ENCODE measurements at places on chromosomes 4 and X.

- no peak for DNase-seq
Observed at GRCh38 chrX:127129510-127129909, 310.0 kb downstream of the PRR32 start.

GRCh38 chr4:26005764-26006163, 91.7 kb downstream of the SMIM20 start:
- DNase-seq, result no peak

DNA sequence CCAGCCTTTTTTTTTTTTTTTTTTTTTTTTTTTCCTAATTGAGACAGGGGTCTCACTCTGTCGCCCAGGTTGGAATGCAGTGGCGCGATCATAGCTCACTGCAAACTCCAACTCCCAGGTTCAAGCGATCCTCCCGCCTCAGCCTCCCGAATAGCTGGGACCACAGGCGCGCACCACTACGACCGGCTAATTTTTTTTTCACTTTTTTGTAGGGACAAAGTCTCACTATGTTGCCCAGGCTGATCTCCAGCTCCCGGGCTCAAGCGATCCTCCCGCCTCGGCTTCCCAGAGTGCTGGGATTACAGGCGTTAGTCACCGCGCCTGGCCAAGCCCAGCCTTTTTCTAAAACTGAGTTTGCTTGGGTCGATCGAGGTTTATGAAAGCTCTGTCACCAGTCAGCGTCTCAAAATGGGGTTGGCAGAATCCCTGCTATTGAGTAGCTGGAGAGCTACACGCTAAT, 1.3 kb upstream of the OTUD5 start:
- DNase-seq, result no peak

- no peak for DNase-seq
Observed at GRCh38 chr4:71453531-71453930, 114.7 kb downstream of the SLC4A4 start.

GRCh38 chrX:23008431-23009099, 8.8 kb downstream of the DDX53 start:
- DNase-seq, result no peak

- DNase-seq, result peak; percentile 6
Observed at GRCh38 chrX:48493890-48494364, 14.9 kb upstream of the PORCN start.

DNA sequence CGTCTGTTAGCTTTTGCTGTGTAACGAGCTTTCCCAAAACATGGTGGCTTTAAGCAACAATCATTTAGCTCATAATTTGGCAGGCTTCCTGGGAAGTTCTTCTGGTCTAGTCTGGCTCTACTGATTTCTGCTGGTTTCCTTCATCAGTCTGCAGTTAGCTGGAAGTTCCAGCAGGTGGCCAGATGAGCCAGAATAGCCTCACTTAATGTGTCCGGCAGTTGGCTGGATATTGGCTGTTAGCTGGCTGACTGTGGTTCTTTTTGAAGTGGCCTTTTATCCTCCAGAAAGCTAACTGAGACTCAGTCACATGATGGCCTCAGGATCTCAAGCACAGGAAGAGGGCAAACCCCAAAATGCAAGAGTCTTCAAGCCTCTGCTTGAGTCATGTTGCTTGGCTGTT, 34.9 kb downstream of the FTHL17 start:
- DNase-seq, result no peak

DNA sequence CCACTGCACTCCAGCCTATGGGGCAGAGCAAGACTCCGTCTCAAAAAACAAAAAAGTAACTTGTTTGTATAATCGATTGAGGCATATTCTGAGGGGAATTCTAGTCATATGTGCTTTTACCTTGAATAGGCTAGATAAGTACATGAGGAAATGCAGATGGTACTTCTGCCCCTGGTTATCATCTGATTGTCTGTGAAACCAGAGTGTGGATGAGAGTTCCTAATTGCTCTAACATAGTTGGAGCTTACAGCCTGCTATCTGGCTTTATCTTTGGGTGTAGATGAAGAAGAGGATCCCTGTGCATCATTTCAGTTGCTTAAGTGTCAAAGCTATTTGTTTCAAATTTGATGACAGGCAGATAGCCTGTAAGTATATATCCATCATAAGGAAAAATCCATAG, 205.1 kb downstream of the RAPGEF2 start:
- no peak for DNase-seq

DNA sequence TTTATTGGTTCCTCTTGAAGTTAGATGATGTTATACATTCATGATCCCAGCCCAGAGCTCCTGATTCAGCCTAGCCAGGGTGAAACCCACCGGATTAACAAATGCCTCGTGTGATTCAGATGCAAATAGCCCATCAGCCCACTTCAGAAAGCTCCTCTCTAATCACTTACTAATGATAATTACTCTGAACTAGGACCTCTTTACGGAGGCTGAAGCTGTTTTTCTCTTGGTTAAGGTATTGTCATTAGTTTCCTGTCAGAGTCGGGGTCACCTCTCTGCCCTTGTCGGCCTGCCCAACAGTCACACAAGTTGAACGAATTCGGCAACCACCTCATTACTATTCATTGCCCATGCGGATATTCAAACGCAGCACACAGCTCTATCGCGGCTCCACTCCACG, 36.6 kb downstream of the ZFP42 start:
- no peak for DNase-seq

- no peak for DNase-seq
Observed at GRCh38 chr4:10582059-10582686, 102.4 kb downstream of the CLNK start.

DNA sequence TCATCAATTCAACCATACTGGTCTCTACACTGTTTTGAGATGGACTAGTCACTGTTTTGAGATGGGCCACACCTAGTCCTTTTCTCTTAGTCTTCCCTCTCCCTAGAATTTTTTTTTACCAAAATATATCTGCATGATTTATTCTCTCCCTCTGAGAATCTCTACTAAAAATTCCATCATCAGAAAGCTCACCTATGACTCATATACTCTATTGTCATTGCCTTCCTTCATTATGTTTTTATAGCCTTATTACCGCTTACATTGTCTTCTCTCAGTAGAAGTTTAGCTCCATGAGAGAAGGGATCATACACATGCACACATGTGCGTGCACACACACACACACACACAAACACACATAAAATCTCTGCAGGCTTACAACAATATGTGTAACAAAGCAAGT, 303.6 kb downstream of the PCDH10 start:
- no peak for DNase-seq

All from nucleus accumbens (tissue), 56 donors.